ENCODE measurements at places on chromosomes 7 and 10. TPM values are rescaled to one million over a fixed set of nuclear protein-coding genes. Genes with fewer than 3 reads are reported as not detected.

DNA sequence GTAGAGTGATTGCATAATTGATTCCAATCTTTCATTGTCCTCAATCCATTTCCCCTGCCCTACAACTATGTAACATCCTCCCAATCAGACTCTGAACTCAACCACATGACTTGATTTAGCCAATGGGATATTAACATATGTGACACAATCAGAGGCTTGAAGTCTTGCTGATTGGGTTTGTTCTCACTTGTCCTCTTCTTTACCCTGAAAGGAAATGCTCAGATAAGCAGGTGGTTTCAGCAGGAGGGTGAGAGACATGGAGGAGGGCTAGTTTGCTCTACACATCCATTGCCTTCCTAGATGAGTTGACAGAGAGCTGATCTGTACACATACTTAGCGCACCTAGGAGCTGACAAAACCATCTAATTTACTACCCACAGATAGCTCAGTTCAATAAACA is 669.4 kb downstream of the NRG3 start:
- DNase-seq = no peak

GRCh38 chr7:76020031-76020714 is 25.8 kb upstream of the TMEM120A start:
- peak; percentile 47 for DNase-seq

DNA sequence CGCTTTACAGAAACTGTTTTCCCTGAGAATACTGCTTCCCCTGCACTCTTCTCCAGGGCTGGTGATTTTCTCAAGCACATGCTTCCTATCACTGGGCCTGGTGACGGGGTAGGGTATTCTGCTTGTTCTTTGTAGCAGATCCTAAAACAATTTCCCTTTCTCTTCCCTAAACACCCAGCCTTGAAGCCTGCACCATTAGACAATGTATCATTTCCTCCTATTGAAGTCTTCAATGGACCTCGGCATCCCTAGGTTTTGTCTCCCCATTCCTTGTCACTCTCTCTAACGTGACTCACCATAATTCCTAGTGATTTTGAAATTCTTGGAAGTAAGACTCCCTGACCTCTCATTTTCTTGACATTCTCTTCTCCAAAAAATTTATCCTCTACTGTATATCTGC is 109.5 kb upstream of the GHITM start:
- DNase-seq = no peak

GRCh38 chr10:86123715-86124114 is 242.9 kb downstream of the GRID1 start:
- no peak for DNase-seq

DNA sequence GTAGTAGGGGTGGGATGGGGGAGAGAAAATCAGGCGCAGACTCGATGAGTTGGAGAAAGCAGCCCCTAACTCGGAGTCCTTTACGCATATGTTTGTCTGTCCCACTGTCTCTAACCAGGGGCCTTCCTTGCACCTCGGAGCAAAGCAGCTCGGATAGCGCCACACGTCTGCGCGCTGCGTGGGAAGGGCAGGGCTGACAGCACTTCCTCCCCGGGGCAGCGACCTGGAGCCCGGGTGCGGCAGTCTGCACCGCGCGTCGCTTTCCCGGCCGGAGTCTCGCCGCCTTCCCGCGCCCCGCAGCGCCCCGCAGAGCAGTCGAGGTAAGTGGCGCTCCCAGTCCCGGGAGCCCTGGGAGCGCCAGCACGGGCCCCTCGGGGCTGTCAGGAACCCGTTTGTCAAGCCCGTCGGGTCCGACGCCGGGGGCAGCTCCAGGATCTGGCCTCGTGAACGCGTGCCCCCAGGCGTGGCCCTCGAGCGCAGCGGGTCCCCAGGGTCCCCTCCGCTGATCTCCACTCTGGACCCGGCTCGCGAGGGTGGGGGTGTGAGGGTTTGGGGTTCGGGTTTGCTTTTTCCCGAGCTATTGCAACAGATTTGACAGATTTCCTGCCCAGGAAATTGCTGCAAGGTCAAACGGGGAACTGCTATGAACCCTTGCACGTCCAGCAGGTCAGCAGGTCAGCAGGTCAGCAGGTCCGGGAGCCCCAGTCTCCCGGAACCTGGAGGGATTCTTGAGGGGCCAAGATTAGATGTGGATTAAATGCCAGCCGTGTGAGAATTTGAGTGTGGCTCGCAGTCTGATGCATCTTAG is 597 bp downstream of the APBB1IP start:
- peak; percentile 58 for DNase-seq

DNA sequence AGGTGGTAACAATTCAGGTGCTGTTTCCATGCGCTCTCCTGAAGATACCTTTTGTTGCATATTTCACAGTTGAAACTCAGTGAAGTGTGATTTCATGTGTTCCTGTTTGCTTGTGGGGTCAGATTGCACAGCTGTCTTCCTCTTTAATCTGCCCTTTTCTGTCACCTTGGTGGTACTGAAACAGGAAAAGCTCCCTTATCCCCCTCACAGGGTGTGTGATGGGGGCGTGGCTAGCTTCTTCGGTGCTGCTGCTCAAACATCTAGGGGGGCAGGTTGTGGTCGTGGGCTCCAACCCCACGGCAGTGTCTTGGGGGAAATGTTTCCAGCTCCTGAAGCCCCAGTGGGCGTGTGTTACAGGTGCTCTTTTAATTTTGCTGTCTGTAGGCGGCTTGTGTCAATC is 107.4 kb upstream of the KLF14 start:
- DNase-seq = no peak

GRCh38 chr10:3433131-3433530 is 260.5 kb upstream of the PITRM1 start:
- DNase-seq = no peak

DNA sequence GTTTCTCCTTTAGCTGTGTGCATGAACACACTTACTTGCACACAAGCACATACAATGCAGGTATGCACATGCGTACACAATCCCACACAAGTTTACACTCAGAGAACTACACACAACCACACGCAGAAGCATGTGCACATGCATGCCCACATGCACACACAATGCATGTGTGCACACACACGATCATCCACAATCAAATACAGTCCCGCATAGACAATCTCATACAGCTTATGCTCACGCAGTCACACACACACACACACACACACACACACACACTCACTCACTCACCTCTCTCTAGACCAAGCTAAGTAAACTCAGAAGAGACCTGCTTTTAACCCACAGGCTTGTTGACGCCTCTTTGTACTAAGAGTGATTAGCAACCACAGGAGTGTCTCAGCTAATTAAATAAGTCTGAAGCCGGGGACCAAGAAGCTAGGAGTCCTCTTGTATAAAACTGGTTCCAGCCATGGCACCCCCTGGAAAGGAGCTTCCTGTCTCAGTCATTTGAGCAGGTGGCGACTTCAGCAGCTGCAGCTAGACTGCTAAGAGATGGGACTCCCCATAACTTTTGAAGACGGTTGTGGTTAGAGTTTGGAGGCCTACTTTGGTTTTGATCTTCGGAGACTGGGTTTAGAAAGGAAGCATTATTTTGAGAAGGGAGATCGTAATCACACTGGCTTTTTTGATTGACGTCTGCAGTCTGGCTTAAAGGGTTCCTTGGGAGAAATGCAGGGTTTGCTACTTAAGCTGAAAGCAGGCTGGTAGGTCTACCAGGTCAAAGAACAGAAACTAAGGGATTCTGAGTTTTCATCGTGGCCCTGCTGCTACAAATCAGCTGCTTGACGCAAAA is 82.3 kb upstream of the ADRB1 start:
- no peak for DNase-seq

- DNase-seq = no peak
Measured at GRCh38 chr10:14328881-14329672, 1.6 kb downstream of the FRMD4A start.

DNA sequence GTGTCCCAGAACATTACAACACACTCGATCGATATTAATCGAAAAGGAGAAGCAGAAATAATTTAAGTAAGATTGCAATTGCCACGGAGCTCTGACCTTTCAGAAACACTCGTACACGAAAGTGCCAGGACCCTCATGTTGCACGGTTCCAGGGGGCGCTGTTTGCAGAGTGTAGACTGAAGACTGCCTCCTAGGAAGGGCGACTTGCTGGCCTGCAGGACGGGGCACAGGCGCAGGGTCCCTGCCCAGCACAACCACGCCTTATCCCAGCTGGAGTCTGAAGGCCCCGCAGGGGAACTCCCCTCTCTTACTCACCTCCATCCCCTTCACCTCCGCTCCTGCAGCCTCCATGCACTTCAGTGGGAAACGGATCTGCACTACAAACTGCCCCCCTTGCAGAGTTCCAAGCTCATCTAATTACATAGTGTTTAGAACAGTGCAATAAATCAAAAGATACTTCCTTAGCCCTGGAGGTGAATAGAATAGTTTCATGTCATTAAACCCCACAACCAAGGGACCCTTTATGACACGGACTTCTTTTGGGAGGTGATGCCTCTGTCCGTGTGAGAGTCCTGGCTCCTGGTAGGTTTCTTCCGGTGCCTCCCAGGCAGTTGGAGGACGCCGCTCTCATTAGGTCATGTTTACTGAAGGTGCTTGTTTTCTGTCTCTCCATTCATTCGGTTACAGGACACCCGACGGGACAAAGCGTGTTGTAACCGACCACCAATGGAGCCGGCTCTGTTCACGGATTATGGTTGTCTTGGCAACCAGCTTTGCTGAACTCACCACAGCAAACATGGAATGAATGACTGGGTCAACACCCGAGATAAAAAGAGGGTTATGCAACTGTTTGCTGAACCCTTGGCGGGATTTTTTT is 262.2 kb downstream of the BAMBI start:
- peak; percentile 81 for DNase-seq

GRCh38 chr7:39125846-39126245 is 148.1 kb downstream of the POU6F2 start:
- DNase-seq = no peak

- DNase-seq = no peak
Measured at GRCh38 chr10:119233123-119233820, 25.9 kb downstream of the GRK5 start.

DNA sequence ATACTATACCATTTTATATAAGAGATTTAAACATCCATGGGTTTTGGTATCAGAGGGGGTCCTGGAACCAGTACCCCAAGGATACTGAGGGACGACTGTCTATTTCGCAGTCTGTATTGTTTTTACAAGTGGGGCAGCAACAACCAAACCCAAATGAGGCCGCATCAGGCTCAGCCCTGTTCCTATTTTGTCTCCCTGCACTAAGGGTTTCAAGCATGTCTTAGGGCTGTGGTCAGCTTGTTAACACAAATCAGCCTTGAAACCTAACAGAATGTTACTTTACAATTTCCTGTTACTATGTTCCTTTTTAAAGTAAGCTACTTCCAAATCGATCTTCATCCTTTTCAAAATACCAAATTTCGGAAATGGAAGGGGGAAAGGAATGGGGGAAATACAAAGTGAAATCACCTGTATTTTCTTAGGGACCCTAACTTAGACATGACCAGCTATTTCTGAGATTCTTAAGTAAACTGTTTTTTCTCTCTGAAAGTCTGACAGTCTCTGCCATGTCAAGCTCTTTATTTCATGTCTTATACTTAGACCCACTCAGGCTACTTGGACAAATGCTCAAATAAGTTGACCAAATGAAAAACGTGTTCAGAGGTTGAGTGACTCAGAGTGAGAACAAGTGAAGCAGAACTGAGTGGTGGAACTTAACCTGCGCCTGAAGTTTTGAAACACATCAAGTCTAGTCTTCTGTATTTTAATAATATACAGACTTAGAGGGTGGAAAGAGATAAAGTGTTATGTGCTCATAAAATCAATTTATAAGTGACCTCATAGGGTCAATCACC is 75.8 kb downstream of the C1GALT1 start:
- DNase-seq = no peak

The CYP3A7 gene
- total RNA-seq = 0.56 TPM

The ECHDC3 gene
- 15.7 TPM for total RNA-seq

The PIK3AP1 gene
- total RNA-seq = 15.0 TPM

The FZD8 gene
- total RNA-seq = 5.0 TPM

The TFEC gene
- 1.2 TPM for total RNA-seq

The ARHGAP21 gene
- total RNA-seq = 37.4 TPM

The OR9A2 gene
- total RNA-seq = not detected

The CRPPA gene
- 1.3 TPM for total RNA-seq

The MMP21 gene
- 0.22 TPM for total RNA-seq
